ENCODE measurements at places on chromosomes 4 and X. TPM values are rescaled to one million over a fixed set of nuclear protein-coding genes. Genes with fewer than 3 reads are reported as not detected.

Gene ZXDB
- total RNA-seq = 5.5 TPM

Gene VMA21
- 47.4 TPM for total RNA-seq

Gene TEX11
- not detected for total RNA-seq

Gene GC
- total RNA-seq = not detected

Gene PRSS12
- not detected for total RNA-seq

Gene CLCN4
- total RNA-seq = not detected

Gene SYTL5
- not detected for total RNA-seq

Gene SLC49A3
- total RNA-seq = 0.72 TPM

Gene PLP1
- total RNA-seq = not detected

Gene DCAF8L2
- not detected for total RNA-seq

Gene SEC24D
- 43.9 TPM for total RNA-seq

Gene NUDT6
- 10.0 TPM for total RNA-seq

Gene SSX3
- total RNA-seq = not detected

Gene VCX
- total RNA-seq = not detected

Gene PNMA5
- not detected for total RNA-seq

Gene DUX4
- total RNA-seq = not detected

Gene TMEM165
- 87.2 TPM for total RNA-seq

Gene PROM1
- total RNA-seq = not detected

Gene TCEANC
- total RNA-seq = 4.2 TPM

Gene MGAT4D
- total RNA-seq = not detected

Gene PTTG2
- total RNA-seq = 0.63 TPM

Gene CFAP47
- total RNA-seq = not detected

Gene IL2RG
- 337 TPM for total RNA-seq

Gene SUPT20HL2
- 0.09 TPM for total RNA-seq

Gene P2RY8
- 19.5 TPM for total RNA-seq

Gene BMP3
- not detected for total RNA-seq

Gene TMSB15B
- total RNA-seq = 8.7 TPM

Gene MFAP3L
- total RNA-seq = 0.12 TPM

Gene EREG
- total RNA-seq = not detected

Gene DMD
- total RNA-seq = 3.2 TPM

Gene TKTL1
- not detected for total RNA-seq

Gene TMEM35A
- total RNA-seq = not detected

All from activated CD4-positive, alpha-beta T cell treated with anti-CD3 and anti-CD28 coated beads, Interleukin-2, amount 10 ng/mL, durations not matched to agents 24 days and 14 days (primary cell).